Progenitor cell of endocrine pancreas (in vitro differentiated cells): ENCODE measurements at places on chromosomes 16 and 17. TPM values are rescaled to one million over a fixed set of nuclear protein-coding genes. Genes with fewer than 3 reads are reported as not detected.

TLCD2 gene
- total RNA-seq: 2.7 and 2.9 TPM in 2 replicates

TMEM92 gene
- total RNA-seq: 7.4 and 7.6 TPM in 2 replicates

TP53TG3D gene
- total RNA-seq: not detected in 2 replicates

GRCh38 chr17:71441098-71441497, 679.7 kb upstream of the SOX9 start:
- no peaks in the 10 kb centered on the region for H3K36me3 ChIP-seq
- no peaks in the 10 kb centered on the region for H3K27me3 ChIP-seq
- H3K27ac ChIP-seq: no peak overlapping the region
- H3K4me3 ChIP-seq: no peak overlapping the region
- no peak for DNase-seq

DNA sequence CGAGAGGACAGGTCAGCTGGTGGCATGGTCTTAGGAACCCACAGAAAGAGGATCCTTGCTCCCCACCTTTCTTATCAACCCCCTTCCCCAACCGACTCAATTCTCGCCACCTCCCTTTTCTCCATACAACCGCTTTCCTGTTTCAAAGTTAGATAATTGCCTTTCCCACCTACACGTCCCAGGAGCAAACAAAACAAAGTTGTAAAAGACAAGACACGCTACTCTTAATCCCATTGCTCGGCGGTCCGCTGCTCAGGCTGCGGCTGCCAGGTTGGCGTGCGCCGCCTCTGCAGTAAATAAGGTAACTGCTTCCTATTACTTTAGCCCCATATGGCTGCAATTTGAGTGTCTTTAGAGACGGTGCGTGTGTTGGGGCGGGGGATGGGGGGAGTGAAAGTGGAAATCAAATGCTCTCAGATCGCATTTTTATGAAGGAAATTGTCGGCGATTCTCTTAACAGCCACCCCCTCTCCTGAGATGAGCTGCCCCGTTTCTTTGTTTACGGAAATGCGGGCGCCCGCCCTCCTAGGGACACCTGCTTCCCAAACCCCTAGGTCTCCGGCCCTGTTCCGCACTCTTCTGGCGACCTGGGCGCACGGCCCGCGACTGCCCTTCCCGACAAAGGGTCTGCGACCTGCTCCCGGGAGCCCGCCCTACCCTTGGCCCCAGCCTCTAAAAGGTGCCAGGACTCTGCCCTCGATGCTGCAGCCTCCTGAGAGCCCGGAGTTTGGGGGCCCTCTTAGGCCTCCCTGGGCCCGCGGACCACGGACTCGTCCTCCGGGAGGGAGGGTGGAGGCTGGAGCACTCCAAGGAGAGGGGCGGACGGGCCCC, 3.7 kb upstream of the CBX8 start:
- DNase-seq: no peak
- peaks cover 18% of the 10 kb centered on the region for H3K4me1 ChIP-seq
- peak overlapping the region; percentile 65 for H3K27ac ChIP-seq
- peak overlapping the region; percentile 27 for H3K4me3 ChIP-seq

- H3K4me1 ChIP-seq: peaks cover 16% of the 10 kb centered on the region
- peak overlapping the region; percentile 94 for H3K4me3 ChIP-seq
- peak; percentile 62 for DNase-seq
Measured at GRCh38 chr17:81345228-81346089, 49.8 kb upstream of the BAHCC1 start.

DNA sequence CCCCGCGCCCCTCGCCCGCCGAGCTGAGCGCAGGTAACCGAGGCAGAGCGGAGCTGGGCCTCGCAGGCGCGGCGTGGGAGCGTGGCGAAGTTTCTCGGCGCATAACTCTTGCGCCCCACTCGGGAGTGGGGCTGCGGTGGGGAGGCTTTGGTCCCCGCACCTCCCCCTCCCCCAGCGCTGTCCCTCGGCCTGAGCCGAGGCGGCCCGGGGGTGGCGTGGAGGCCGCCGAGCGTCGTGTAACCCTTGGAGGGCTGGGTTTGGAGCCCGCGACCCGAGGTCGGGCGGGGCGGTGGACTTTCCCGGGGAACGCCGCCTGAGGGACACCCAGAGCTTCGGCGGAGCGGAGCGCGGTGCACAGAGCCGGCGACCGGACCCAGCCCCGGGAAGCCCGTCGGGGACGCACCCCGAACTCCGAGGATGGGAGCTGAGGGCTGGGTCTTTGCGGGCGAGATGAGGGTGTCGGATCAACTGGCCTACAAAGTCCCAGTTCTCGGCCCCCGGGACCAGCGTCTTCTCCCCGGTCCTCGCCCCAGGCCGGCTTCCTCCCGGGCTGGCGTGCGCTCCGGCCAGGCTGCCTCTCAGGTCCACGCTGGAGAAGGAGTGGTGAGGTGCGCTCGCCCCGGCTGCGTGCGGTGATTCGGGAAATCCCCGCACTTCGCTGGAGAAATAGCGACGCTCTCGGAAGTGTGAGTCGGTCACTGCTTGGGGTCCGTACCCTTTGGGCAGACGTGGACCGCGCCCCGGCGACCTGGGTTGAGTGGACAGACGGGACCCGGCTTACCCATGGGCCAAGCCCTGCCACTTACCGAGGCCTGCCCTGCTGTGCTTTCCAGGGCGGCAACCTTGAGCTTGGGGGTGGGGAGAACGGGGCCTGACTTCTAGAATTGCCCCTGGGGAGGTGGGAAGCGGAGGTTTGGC, 168.4 kb downstream of the RAB11FIP4 start:
- H3K4me1 ChIP-seq: peaks cover 29% of the 10 kb centered on the region
- no peak for DNase-seq
- H3K36me3 ChIP-seq: no peaks in the 10 kb centered on the region
- H3K27me3 ChIP-seq: peaks cover 20% of the 10 kb centered on the region
- H3K27ac ChIP-seq: peak overlapping the region; percentile 44

DNA sequence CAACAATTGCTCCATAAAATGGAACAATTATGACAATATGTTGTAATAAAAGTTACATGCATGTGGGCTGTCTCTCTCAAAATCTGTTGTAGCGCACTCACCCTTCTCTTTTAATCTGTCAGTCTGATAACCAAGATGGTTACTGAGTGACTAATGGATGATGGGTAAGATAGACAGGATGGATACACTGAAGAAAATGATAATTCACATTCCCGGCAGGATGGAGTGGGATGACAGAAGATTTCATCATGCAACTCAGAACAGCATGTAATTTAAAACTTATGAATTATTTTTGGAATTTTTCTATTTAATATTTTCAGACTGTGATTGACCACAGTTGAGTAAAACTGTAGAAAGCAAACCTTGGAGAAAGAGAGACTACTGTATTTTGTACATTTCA, 30.5 kb downstream of the CDH13 start:
- H3K27ac ChIP-seq: no peak overlapping the region
- H3K36me3 ChIP-seq: no peaks in the 10 kb centered on the region
- H3K4me3 ChIP-seq: no peak overlapping the region
- peaks cover 20% of the 10 kb centered on the region for H3K27me3 ChIP-seq
- peaks cover 9% of the 10 kb centered on the region for H3K4me1 ChIP-seq

- H3K4me1 ChIP-seq: peaks cover 14% of the 10 kb centered on the region
- H3K27me3 ChIP-seq: no peaks in the 10 kb centered on the region
- H3K4me3 ChIP-seq: no peak overlapping the region
- DNase-seq: no peak
- peak overlapping the region; percentile 37 for H3K27ac ChIP-seq
- H3K36me3 ChIP-seq: peaks cover 9% of the 10 kb centered on the region
Measured at GRCh38 chr17:2634361-2634960, 41.0 kb downstream of the PAFAH1B1 start.

DNA sequence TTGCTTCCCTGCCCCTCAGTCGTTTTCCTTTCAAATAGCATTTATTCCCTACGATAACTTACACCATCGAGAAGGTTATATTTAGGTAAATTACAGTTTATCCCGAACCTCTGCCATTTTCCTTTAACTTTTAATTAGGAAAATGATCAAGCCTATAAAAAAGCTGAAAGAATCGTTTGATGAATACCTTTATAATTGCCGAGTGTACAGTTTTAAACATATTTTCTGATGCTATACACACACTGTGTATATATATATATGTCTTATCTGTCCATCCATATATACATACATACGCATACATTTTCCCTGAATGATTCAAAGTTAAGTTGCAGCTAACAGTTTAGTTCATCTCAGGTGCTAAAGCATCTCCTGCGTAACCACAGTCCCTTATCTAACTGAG, 56.6 kb upstream of the CRISPLD2 start:
- no peak overlapping the region for H3K4me3 ChIP-seq
- H3K36me3 ChIP-seq: peaks cover 36% of the 10 kb centered on the region
- DNase-seq: no peak
- peaks cover 3% of the 10 kb centered on the region for H3K4me1 ChIP-seq
- no peaks in the 10 kb centered on the region for H3K27me3 ChIP-seq

DNA sequence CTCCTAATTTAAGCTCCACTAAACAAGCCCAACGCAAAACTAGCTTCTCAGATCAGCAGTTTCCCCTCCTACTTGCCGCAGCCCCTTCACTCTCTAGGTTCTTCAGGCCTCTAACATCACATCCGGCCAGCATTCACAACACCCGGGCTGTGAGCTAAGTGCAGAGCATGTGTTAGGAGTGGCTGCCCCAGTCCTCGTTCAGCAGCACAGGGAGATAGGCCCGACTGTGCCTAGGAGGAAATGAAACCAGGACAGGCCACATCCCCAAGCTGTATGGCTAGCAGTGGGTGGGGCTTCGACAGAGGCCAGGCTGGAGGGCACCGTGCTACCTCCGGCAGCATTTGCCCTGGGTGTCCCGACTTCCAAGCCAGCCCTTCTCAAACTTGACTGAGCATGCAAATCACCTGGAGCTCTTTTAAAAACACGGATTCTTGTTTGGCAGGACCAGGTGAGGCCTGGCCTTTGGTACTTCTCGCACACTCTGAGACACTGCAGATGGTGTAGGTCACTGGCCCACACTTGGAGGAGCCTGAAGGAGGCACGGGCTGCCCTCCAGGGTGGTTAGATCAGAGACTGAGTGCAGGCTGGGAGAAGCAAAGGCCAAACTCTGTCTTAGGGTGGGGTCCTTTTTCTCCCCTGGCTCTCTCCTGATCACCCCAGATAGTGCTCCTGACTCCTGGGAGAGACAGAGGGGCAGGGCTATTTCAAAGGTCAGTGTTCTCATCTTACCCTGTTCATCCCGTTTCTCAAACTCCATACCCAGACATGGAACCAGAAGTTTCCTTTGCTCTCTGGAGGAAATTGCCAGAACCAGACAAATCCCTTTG, 202.0 kb downstream of the C16orf78 start:
- no peak overlapping the region for H3K27ac ChIP-seq
- peaks cover 4% of the 10 kb centered on the region for H3K4me1 ChIP-seq
- no peaks in the 10 kb centered on the region for H3K27me3 ChIP-seq
- no peak overlapping the region for H3K4me3 ChIP-seq
- H3K36me3 ChIP-seq: peaks cover 6% of the 10 kb centered on the region
- DNase-seq: no peak
